ENCODE measurements at places on chromosomes 5 and 9. TPM values are rescaled to one million over a fixed set of nuclear protein-coding genes. Genes with fewer than 3 reads are reported as not detected.

DNA sequence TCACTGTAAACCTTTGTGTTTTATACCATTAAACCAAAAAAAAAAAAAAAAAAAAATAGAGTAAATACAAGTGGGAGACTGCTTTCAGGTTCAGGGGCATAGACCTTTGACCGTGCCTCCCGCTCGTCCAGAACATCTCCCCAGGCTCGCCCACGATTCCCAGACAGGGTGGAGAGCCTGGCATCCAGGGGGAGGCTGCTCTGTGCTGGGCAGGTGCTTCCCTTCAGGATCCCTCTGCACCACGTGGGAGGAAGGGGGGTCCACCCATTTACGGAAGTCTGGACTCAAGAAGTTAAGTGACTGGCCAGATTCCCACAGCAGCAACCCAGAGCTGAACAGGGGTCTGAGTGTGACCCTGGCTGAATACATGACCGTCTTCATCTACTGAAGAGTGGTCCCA lies 125.4 kb upstream of the LMX1B start:
- no peak for DNase-seq

GRCh38 chr9:121939643-121940042 lies 153.5 kb downstream of the TTLL11 start:
- no peak for DNase-seq

- no peak for DNase-seq
Measured at GRCh38 chr9:134212809-134213507, 48.6 kb upstream of the RNU6ATAC start.

GRCh38 chr9:68974901-68975300 lies 39.0 kb downstream of the PRKACG start:
- DNase-seq: no peak

GRCh38 chr9:97307091-97307490 lies 368 bp upstream of the CCDC180 start:
- DNase-seq: no peak

DNA sequence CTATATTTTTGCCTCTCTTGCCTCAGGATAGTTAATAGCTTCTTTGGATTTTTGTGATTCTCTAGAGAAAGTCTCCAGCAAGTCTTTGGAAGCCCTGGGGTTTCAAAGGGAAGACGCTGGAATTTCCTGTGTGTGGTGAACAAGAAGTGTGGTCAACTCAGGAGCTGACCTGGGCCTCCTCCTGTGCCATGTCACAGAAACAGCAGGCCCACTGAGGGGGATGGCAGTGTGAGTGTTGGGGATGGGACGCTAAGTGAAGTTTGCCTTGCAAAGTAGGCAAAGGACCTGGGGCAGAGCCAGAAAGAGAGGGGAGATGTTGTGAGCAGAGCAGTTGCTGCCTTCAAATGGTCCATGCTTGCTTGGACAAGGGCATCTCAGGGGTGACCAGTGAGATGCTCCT lies 226.3 kb downstream of the DMRT2 start:
- no peak for DNase-seq

DNA sequence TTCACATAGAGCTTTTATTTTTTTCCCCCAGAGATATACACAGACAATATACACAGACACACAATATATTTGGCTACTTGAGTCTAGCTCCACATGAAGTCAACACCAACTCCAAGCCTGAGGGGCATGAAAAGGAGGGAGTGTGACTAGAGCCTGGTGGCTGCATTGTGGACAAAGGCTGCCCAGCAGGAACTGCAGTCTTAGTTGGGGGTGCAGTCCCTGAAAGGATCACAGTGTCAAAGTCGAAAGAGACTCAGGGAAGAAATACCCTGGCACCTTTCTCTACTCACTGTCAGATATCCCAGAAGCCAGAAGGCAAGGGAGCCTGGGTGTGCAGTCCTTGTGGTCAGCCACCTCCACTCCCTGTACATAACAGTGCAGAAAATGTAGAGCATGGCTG lies 231.6 kb upstream of the RPS23 start:
- no peak for DNase-seq

DNA sequence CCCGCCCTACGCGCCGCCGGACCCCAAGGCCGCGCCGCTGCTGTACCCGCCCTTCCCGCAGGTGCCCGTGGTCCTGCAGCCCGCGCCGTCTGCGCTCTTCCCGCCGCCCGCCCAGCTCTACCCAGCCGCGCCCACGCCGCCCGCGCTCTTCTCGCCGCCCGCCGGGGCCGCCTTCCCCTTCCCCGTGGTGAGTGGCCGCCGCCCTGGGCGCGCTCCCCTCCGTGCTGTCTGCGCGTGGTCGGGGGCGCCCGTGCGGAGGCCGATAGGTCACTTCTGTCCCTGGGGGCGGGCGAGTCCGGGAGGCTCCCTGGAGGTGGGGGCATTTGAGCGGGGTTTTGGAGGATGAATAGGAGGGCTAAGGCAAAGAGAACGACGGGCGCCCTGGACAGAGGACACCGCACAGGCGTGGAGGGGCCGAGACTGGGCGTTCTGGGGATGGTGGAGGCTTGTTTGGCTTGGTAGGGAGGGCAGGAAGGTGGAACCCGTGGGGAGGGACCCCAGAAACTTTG lies 9.6 kb downstream of the PRRT1B start:
- no peak for DNase-seq

- DNase-seq: no peak
Measured at GRCh38 chr5:1402611-1403255, 42.5 kb downstream of the SLC6A3 start.

DNA sequence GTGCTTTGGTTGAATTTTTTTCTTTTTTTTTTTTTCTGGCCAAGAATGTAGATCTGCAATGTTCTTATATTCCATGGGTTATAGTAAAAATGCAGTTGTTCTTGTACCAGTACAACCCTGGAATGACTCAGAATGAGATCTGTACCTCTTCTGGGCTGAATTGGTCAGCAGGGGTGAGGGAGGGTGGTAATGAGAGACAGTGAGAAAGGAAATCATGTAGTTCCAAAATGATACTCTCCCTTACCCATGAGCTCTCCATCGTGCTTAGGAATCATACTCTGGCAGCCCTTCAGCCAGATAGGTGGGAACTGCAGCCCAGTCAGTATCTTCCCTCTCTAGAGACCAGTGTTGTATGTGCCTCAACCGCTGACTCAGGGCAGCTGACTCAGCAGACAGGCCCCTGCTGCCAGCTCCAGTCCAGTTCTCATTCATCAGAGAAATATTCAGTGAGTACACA lies 2.1 kb upstream of the GLIS3 start:
- no peak for DNase-seq

- no peak for DNase-seq
Measured at GRCh38 chr9:73152543-73152844, 829 bp downstream of the ANXA1 start.

DNA sequence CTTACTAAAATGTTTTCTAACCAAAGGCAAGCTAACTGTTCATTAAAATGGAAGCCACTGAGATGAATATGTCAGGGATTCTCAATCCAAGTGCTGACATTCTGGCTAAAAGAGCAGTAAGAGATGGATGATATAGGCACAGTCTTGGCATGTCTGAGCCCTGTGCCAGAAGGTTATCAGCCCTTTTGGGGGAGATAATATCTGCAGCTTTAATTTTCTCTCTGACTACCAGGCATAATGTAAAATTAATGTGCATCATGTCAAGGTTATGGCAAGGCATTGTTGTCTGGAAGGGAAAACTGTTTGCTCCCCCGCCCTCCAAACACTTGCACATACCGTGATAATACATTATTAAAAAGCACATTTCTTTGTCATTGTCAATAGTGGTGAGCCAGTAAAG lies 609.8 kb downstream of the ZNF608 start:
- no peak for DNase-seq

GRCh38 chr5:135348918-135349317 lies 50.1 kb downstream of the MACROH2A1 start:
- no peak for DNase-seq

GRCh38 chr9:15606643-15607472 lies 54.0 kb downstream of the CCDC171 start:
- no peak for DNase-seq

DNA sequence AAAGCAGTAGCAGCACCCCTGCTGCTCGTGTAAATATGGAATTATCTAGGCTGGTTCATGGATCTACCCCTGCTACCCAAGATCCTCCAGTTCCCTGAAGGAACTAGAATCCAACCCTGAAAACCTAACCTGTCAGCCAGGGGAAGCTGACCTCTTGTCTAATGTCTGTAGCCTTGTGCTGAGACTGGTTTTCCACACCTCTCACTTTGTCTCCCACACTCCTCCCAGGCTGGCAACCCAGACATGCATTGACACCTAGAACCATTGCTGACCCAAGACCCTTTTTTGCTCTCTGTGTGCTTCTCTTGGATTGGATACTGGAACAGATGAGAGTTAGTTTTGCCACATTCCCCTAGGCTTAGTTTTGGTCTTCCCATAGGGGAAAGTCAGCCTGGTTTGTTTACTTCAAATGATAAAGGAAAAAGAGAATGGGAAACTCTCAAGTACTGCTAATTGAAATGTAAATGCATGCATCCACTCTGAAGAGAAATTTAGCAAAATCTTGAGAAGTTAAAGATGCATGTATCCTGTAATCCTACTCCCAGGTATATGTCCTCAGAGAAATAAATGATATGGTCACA lies 36.6 kb upstream of the NR4A3 start:
- DNase-seq: no peak

- no peak for DNase-seq
Measured at GRCh38 chr9:137021979-137022661, 5.9 kb downstream of the ABCA2 start.

DNA sequence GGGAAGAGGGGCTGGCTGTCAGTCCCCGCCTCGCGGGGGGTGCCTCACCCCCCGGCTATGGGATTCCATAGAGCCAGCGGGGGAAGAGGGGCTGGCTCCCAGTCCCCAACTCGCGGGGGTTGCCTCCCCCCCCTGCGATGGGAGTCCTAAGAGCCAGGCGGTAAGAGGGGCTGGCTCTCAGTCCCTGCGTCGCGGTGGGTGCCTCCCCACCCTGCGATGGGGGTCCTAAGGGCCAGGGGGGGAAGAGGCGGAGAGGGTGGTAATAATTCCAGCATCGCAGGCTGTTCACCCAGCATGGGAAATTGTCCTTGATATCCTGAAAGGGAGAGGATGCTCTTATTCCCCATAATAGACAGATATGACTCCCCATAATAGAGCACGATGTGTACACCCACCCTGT lies 9.6 kb upstream of the LCN2 start:
- no peak for DNase-seq

- DNase-seq: no peak
Measured at GRCh38 chr5:170630226-170630625, 126.4 kb downstream of the KCNIP1 start.

GRCh38 chr5:135662061-135662481 lies 83.3 kb upstream of the CXCL14 start:
- DNase-seq: no peak

GRCh38 chr5:73748510-73749400 lies 122.8 kb downstream of the ARHGEF28 start:
- DNase-seq: no peak

DNA sequence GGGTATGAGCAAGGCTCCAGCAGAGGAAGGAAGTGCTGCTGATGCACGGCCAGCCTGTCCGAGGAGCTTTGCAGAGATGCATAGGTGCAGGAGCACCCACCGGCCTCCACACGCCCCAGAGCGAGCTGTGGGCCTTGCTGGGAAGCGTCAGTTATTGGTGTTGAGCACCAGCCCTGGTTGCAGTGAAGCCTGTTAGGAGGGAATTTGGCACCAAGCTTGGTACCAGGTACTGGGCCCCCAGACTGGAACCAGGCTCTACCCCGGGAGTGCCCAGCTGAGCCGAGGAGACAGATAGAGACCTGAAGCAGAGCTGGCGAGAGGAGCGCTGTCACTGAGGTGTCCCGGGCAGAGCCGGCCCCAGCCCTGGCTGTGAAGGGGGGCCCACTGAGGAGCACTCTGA lies 5.2 kb downstream of the TCF7 start:
- DNase-seq: peak; percentile 58

DNA sequence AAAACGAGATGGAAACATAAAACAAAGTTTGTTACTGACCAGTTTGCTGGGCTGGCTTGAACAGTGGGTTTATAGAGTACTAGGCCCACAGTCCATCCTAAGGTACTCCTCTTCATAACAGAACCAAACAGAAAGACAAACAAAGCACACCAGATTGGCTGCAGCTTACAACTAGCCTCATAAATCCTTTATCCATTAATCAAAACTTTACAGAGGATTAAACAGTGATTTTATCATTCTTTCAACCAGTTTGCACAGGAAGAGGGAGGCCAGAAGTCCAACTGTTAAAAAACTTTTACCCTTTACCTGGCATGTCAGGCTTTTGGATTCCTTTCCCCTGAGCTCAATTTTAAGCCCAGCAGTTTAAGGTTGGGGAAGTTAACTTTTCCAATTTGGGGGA lies 1467.6 kb downstream of the MAT2B start:
- no peak for DNase-seq

DNA sequence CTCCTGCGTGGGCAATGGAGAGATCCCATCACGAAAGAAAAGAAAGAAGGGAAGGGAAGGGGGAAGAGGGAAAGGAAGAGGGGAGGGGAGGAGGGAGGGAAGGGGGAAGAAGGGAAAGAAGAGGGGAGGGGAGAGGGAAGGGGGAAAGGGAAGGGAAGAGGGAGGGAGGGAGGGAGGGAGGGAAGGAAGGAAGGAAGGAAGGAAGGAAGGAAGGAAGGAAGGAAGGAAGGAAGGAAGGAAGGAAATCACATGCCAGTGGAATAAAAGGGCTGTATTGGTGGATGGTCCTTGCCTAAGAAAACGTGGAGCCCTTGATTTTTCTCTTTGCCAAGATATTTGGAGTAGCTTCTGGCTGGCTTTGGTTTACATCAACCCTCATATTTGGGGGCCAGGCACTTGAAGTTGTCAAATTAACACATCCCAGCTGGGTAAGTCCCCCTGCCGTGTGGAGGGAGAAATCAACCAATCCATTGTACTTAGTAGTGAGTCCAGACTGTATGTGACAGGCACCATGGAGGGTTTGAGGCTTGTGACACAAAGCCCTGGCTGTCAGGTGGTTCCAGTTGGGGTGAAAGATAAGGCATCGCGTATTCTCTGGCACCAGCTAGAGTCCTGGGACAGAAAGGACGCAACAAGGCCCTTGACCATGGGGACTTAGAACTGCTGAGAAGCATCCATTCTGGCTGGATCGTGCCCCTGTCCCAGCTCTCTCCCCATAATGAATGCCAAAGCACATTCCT lies 23.7 kb downstream of the IDNK start:
- DNase-seq: no peak

- DNase-seq: no peak
Measured at GRCh38 chr9:73434826-73435225, 283.2 kb downstream of the ANXA1 start.

The LECT2 gene
- not detected for total RNA-seq

The PCDHAC1 gene
- not detected for total RNA-seq

The ZNF474 gene
- 0.12 TPM for total RNA-seq

The ADGRV1 gene
- total RNA-seq: 0.16 TPM

The SLC23A1 gene
- total RNA-seq: 0.25 TPM

The IFNB1 gene
- total RNA-seq: 0.46 TPM

The SLC34A1 gene
- total RNA-seq: 0.07 TPM

The BASP1 gene
- total RNA-seq: 0.16 TPM

The NIM1K gene
- total RNA-seq: 0.14 TPM

The IRF1 gene
- 107 TPM for total RNA-seq

The C9 gene
- not detected for total RNA-seq

The PCDHGA1 gene
- total RNA-seq: 0.11 TPM

The NKD2 gene
- total RNA-seq: 1.8 TPM

The PCDHB4 gene
- total RNA-seq: not detected

The STKLD1 gene
- not detected for total RNA-seq
